Kidney (tissue), 22 donors: ENCODE measurements at places on chromosomes 13 and 19. TPM values are rescaled to one million over a fixed set of nuclear protein-coding genes. Genes with fewer than 3 reads are reported as not detected.
A peak's percentile ranks its signal among the peaks of the same experiment; 100 is the strongest.

DNA sequence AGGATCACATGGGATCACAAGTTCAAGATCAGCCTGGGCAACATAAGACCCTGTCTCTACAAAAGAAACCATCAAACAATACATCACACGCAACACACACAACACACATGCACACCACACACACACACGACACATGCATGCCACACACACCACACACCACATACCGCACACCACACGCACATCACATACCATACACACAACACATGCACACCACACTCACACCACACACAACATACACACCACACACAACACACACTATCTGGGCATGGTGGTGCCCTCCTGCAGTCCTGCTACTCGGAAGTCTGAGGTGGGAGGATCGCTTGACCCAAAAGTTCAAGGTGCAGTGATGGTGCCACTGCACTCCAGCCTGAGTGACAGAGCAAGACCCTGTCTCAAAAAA lies 198.3 kb downstream of the USP12 start:
- DNase-seq, result no peak

DNA sequence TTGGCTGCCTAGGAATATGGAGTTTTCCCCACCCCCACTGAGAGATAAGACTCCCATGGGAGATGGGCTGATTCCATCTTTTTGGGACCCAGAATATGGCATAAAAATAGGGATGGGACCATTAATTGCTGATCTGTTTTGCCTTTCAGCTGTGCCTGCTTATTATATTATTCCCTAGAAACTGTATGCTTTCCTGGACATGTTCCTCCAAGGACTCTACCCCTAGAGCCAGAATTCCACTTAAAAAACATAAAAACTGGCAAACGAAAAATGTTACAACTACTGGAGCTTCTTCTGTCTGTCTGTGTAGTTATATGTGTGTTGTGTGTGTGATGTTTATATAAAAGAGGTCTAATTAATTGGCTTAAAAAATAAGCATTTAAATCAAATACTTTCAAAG lies 159.9 kb upstream of the PRR20A start:
- no peak for DNase-seq

DNA sequence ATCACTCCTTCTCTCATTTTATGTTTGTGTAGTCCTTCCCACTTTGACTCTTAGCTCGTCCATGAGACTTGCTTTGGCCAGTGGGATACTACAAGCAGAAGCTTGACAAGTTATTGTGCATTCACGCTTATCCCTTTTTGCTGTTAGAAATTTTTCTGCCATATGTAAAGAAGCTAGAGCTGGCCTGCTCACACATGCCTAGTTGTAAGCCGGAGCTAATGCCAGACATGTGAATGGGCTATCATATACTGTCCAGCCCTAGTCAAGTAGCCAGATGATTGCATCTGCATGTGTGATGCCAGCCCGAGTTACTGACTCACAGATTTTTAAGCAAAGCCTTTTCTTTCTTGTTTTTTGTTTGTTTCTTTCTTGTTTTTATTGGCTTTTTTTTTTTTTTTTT lies 460.7 kb downstream of the TDRD3 start:
- no peak for DNase-seq

DNA sequence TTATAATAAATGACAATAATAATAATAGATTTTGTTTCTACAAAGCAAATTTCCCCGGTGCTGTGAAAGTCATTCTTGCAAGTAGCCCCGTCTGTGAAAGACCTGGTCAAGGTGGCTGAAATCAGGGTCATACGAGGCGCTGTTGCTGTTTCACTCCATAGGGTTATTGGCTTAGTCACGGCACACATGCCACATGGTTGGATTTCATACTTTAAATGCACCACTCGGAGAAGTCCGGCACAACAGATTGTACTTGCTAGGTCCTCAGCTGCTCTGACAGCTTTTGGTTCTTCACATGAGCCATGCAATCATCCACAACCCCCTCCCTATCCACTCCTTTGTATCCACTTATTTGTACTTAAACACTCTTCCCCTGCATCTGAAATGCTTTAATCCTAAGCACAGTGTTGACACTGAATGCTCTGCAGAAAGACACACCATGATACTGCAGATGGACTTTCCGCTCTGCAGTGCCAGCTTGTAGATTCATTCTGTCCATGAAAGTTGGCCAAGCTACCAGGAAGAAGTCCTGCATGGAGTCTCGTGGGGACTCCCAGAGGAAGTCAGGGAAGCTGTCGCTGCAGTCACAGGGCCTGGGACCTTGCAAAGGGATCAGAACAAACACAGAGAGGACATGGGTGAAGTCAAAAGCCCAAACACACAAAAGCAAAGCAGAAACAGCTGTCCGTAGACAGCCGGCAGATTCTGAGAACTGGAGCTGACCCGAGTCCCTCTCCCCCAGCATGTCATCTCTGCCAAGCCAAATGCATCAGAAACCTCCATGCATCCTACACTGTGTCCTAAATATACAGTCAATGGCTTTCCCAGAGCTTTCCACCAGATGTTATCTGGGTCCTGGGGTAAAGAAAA lies 124.6 kb downstream of the COL4A2 start:
- DNase-seq, result no peak

DNA sequence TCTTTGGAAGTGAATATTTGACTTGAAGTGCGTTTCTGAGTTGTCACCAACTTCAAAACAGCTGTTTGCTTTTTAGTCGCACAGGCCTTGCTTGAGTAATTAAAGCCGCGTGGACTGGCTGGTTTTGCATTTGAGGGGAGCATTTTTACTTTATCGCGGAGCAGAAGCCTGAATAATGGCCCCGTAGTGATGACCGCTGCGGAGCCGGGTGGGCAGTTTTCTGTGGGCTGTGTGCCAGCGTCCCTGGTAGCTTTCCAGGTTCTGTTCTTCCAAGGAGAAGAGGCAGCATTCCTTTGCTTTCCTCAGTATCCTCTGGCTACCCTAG lies 1.1 kb downstream of the NAA16 start:
- DNase-seq, result peak; percentile 79

- DNase-seq, result peak; percentile 68
These were observed 4.1 kb downstream of the DLL3 start for GRCh38 chr19:39502640-39503417.

- DNase-seq, result no peak
These were observed 117.6 kb downstream of the DNAJC15 start for GRCh38 chr13:43140985-43141384.

DNA sequence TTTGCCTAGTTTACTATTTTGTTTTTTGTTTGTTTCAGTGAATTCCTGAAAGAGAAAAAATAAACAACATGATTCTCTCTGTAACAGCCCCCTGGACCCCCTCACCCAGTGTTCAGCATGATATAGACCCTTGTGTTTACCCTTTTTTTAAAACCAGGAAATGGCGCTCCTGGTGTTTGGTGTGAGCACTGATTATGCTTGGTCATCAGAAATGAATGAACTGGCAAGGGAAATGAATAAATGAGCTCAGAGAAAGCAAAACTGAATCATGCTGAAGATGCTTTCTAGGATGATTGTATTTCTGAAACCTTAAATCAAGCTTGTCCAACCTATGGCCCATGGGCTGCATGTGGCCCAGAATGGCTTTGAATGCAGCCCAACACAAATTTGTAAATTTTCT lies 22.1 kb downstream of the WASF3 start:
- no peak for DNase-seq

DNA sequence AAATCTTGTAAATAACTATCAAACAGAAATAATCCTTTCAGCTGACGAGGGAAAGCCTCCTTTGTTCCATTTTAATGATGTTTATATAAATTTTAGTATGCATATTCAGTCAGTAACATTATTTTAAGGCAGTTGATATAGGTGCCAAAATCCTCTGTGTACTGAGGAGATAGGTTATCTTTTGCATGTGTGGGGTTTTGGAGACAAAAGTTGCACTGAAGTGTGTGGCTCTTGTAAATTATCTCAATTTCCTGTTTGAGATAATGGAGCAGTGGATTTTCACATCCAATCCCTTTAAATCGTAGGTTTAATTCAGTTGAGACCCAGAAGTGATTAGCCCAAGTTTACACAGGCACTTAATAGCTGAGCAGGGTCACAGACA lies 106.6 kb downstream of the RGCC start:
- DNase-seq, result no peak

- no peak for DNase-seq
These were observed 1023.5 kb downstream of the PCDH17 start for GRCh38 chr13:58655086-58655485.

GRCh38 chr13:98427331-98427995 lies 149.4 kb downstream of the STK24 start:
- DNase-seq, result no peak

- DNase-seq, result no peak
These were observed 7.2 kb downstream of the RNASEH2B start for GRCh38 chr13:50916701-50917184.

DNA sequence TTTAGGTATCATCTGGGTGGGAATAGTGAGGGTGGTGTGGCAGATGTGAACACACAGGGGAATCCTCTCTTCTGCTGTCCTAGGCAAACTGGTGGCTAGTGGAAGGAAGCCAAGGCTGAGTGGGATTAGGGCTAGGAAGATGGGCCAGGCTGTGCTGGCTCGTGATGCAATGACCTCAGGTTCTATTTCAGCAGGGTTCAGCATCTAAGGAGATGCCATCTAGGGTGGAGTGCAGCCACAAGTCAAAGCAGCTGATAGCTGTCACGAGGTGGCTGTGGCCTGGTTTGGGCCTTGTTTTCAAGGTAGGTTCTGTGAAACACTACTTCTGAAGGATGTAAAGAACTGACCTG lies 21.6 kb downstream of the ARL11 start:
- no peak for DNase-seq

DNA sequence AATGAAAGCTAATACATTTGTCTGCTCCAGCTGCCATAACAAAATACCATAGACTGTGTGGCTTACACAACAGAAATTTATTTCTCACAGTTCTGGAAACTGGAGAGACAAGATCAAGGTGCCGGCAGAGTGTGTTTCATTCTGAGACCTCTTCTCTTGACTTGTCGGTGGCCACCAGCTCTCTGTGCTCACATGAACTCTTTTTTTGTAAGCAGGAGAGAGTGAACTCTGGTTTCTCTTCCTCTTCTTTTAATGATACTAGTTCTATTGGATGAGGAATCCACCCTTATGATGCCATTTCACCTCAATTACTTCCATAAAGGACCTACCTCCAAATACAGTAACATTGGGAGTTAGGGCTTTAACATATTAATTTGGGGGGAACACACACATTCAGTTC lies 11.7 kb downstream of the KCTD12 start:
- no peak for DNase-seq

GRCh38 chr19:17441241-17442021 lies 7.0 kb downstream of the TMEM221 start:
- no peak for DNase-seq

DNA sequence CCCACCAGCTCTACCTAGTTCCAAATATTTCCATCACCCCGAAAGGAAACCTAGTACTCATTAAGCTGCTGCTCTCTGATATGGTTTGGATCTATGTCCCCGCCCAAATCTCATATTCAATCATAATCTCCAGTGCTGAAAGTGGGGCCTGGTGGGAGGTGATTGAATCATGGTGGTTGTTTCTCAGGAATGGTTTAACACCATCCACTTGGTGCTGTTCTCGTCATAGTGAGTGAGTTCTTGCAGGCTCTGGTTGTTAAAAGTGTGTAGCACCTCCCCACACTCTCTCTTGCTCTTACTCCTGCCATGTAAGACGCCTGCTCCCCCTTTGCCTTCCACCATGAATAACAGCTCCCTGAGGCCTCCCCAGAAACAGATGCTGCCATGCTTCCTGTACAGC lies 43.4 kb upstream of the MED4 start:
- no peak for DNase-seq

LGI4 gene
- 7.5 TPM for total RNA-seq

SRRM5 gene
- 0.28 TPM for total RNA-seq

TOMM40 gene
- total RNA-seq, result 45.4 TPM

SIGLEC11 gene
- 1.2 TPM for total RNA-seq

ANGPTL8 gene
- 1.9 TPM for total RNA-seq

FFAR1 gene
- not detected for total RNA-seq
